ENCODE measurements at places on chromosomes 6 and 20. TPM values are rescaled to one million over a fixed set of nuclear protein-coding genes. Genes with fewer than 3 reads are reported as not detected.

DNA sequence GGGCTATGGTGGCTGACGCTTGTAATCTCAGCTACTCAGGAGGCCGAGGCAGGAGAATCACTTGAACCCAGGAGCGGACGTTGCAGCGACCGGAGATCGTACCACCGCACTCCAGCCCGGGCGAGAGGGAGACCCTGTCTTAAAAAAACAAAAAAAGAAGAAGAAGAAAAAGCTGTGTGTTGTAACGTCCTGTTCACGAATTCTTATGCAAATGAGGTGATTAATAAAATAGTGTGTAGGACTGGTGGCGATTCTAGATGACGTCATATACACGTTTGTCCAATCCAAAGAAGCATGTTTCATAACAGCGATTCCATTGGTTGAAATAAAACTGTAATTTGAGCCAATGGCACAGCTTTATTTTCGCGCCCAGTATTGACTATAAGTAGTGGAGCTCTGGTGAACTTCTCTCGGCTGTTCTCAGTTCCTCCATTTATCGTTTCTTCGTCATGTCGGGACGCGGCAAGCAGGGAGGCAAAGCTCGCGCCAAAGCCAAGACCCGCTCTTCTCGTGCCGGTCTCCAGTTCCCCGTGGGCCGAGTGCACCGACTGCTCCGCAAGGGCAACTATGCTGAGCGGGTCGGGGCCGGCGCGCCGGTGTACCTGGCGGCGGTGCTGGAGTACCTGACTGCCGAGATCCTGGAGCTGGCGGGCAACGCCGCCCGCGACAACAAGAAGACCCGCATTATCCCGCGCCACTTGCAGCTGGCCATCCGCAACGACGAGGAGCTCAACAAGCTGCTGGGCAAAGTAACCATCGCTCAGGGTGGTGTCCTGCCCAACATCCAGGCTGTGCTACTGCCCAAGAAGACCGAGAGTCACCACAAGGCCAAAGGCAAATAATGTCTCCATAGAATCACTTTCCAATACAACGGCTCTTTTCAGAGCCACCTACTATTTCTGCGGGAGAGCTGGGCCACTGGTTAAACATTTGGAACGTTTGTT lies 47.0 kb downstream of the OR2B2 start:
- peaks cover 49% of the 10 kb centered on the region for H3K36me3 ChIP-seq
- peak overlapping the region; percentile 80 for H3K27ac ChIP-seq
- peaks cover 23% of the 10 kb centered on the region for H3K4me1 ChIP-seq
- peak; percentile 76 for DNase-seq
- peak overlapping the region; percentile 92 for H3K4me3 ChIP-seq
- no peaks in the 10 kb centered on the region for H3K27me3 ChIP-seq

GRCh38 chr20:3590164-3590563 lies 73.0 kb downstream of the GFRA4 start:
- H3K27me3 ChIP-seq = no peaks in the 10 kb centered on the region
- no peak overlapping the region for H3K27ac ChIP-seq
- no peak for DNase-seq
- H3K4me3 ChIP-seq = no peak overlapping the region
- H3K4me1 ChIP-seq = no peaks in the 10 kb centered on the region

DNA sequence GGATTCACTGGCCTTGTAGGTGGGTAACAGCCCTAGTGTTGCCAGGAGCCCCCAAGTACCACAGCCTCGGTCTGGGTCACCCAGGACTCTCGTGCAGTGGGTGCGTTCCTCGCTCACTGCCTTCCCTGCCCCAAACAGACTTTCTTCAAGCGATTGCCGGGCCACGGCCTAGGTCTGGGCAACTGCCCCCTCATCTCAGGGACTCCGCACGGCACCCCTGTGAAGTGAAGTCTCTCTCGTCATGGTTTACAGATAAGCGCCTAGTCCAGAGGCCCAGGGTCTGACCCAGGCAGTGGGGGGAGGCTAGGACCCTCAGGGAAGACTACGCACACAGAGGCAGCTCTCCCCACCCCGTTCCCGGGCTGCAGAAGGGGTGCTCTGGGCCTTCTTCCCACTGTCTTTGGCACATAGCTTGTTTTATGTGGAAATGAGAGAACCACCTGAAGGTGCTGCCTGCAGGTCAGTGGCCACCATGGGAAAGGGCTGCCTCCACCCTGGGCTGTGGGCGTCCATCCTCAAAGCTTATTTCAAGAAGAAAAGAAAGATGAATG lies 220.8 kb downstream of the ERMARD start:
- no peaks in the 10 kb centered on the region for H3K36me3 ChIP-seq
- no peak for DNase-seq
- H3K4me1 ChIP-seq = no peaks in the 10 kb centered on the region
- no peak overlapping the region for H3K27ac ChIP-seq
- peaks cover 67% of the 10 kb centered on the region for H3K27me3 ChIP-seq
- H3K4me3 ChIP-seq = no peak overlapping the region

Gene ASIP
- total RNA-seq = not detected

Gene ADNP
- total RNA-seq = 103 TPM

Measured in Calu3 (cell line).